ENCODE measurements at places on chromosomes 5 and 9.
A peak's percentile ranks its signal among the peaks of the same experiment; 100 is the strongest.

DNA sequence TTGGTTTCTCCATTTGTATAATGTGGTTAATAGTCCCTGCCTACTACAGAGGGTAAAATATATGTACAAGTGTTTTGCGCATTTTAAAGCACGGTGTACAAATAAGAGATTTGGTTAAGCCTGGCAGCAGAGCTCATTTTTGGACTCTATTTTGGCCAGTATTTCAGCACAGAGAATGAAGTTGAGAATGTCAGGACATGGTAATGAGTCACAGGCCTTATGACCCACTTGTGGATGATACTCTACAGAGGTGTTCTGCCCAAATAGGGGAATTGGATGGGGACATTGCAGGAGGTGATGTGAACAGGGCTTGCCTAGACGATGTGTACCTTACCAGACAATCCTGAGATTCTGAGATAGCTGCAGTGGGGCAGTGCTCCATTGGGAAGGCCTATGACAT lies 50.6 kb downstream of the MELK start:
- no peak for DNase-seq

GRCh38 chr5:4700069-4700468 lies 440.1 kb upstream of the ADAMTS16 start:
- DNase-seq: peak; percentile 61

- DNase-seq: no peak
These were observed 4.3 kb downstream of the LCP2 start for GRCh38 chr5:170293273-170293672.

GRCh38 chr5:164362835-164363234 lies 857.4 kb downstream of the MAT2B start:
- no peak for DNase-seq

DNA sequence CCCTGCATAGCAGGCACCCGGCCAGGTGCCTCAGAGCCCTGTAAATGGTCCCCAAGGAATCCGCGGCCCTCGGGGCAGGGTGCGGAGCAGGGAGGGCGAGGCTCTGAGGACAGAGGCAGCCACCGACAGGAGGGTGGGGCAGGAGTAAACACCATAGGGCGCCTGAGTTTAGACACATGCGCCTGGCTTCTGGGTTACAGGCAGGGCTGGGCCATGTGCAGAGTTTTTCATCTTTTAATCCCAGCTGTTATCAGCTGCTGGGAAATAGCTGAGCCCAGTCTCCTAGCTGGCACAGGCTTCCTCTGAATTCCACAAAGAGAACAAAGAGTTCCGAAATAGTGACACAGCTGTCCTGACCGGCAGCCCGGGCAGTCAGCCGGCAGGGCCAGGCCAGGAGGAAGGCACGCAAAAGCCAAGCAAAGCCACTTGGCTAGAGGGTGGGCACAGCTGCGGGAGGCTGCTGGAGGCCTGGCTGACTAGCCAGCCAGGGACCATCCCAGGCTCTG lies 98.9 kb upstream of the PHYKPL start:
- no peak for DNase-seq

- DNase-seq: peak; percentile 96
These were observed 238.8 kb downstream of the ARHGAP26 start for GRCh38 chr5:143008809-143009521.

GRCh38 chr5:176151281-176151680 lies 86.9 kb upstream of the SIMC1 start:
- peak; percentile 59 for DNase-seq

- no peak for DNase-seq
These were observed 543.9 kb downstream of the TLE1 start for GRCh38 chr9:81145331-81145963.

DNA sequence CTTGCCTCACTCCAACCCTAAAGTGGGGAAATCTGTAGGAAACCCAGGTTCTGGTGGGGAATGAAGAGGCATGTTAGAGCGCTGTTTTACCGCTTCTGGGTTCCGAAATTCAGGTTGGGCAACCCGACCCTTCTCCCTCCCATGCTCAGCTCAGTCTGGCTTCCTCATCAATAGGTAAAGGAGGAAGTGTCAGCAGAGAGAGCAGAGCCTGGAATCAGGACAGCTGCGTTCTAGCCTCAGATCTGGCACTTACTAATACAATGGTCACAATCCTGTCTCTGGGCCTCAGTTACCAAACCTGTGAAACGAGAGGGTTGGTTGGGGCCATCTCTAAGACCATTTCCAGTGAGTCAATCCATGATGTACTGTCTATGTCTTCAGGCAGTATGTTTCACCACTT lies 16.2 kb upstream of the TNIP1 start:
- no peak for DNase-seq

DNA sequence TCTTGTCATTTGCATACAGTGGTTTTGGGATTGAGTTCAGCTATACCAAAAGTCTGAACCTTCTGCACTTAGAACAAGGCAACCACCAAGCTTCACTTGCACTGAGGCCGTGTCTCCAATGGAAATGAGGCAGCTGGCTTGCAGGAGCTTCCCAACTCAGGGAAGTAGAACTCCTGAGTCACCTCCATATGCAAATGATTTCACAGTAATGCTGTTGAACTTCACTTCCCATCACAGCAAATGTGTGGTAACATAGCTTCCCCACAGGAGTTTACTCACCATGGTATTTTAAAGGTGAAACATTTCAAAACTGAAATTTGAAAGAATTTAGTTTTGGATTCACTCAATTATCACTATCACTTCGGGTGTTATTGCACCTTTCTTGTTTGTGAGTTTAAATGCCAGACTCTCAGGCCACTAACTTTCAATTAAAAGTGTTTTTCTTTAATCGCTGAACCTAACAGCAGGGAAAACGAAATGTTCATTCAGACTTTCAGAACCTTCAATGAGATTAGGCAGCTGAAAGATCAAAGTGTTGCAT lies 9.0 kb downstream of the CD274 start:
- DNase-seq: peak; percentile 33

GRCh38 chr5:71977311-71977710 lies 130.0 kb upstream of the MAP1B start:
- DNase-seq: no peak

DNA sequence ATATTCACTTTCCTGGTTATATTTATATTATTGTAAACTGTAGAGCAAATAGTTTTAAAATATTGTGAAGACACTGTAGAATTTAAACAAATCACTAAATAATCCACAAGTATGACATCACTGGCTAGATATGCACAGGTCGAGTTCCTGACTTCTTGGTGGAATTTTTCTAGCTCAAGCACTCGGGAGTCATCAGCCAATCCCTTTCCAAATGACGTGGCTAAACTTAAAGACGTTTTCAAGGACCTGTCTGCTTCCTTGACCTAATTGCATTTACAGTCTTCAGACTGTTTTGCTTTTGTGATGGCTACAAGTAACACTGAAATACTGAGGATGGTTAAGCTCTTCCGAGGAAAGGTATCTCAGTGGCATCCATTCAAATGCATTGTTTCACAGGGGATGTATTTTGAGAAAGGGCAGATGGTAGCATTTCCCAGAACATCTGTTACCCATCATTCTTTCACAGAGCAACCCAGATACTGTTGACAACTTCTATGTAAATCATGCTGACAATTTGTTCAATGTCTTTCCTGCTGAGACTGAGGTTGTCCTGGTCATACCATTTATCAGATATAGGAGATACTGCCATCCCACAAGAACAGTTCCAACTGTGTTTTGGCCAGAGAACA lies 262.8 kb downstream of the CDH10 start:
- no peak for DNase-seq

- DNase-seq: no peak
These were observed at the start of gene ZNF454 for GRCh38 chr5:178940569-178941360. Gene ZNF454 (plus strand): TSS chr5:178941198. CDS start chr5:178942792, 1,594 bp downstream.

DNA sequence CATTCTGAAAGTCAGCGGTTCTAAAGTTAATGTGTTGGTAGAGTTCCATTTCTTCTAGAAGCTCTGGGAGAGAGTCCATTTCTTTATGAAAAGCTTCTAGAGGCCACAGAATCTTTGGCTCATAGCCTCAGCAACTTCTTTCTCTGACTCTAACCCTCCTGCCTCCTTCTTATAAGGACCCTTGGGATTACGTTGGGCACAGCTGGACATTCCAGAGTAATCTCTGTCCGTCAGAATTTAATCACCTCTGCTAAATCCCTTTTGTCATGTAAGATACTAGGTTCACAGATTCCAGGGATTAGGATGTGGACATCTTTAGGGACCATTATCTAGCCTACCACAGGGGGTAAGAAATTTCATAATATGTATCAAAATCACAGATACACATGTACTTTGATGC lies 22.6 kb upstream of the ANKDD1B start:
- DNase-seq: no peak

DNA sequence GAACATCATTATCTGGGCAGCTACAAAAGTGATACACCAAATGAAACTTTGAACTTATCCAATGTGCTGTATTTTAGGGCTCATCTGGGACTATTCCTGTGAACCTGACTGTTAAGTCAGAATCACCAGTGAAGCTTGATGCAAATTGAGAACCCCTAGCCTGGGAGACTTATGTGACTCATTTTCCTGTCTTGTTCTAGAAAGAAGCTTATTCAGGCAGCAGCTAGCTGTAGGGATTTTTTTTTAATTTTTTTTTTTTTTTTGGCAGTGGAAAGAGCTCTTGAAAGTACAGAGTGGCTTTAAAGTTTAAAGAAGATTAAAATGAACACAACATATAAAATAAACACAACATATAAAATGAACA lies 81.1 kb upstream of the TNFAIP8 start:
- DNase-seq: peak; percentile 62

GRCh38 chr5:111223787-111224560 lies at the start of gene CAMK4:
Gene CAMK4 (plus strand): TSS chr5:111224384. CDS start chr5:111224484, 100 bp downstream.
- peak; percentile 66 for DNase-seq

DNA sequence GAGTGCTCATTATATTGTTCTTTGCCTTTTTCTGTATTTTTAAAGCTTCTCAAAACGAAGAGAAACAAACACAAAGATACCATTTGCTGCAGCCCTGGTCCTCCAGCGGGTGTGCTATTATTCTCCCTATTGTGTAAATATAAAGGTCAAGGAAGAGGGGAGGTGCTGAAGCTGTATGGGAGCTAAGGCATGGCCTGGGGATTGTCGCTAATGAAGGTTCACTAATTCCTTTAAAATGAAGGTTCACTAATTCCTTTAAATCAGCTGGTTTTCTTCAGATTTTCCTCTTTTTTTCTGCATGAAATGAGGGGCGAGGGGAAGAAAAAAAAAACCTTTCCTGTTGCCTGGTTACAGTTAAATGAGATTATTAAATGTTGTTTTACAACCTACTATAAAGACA lies 74.5 kb upstream of the MAP1B start:
- no peak for DNase-seq

- DNase-seq: no peak
These were observed 51.1 kb downstream of the CDK5RAP2 start for GRCh38 chr9:120528829-120529228.

- DNase-seq: peak; percentile 91
These were observed 40.2 kb downstream of the SH3RF2 start for GRCh38 chr5:145976431-145977155.

DNA sequence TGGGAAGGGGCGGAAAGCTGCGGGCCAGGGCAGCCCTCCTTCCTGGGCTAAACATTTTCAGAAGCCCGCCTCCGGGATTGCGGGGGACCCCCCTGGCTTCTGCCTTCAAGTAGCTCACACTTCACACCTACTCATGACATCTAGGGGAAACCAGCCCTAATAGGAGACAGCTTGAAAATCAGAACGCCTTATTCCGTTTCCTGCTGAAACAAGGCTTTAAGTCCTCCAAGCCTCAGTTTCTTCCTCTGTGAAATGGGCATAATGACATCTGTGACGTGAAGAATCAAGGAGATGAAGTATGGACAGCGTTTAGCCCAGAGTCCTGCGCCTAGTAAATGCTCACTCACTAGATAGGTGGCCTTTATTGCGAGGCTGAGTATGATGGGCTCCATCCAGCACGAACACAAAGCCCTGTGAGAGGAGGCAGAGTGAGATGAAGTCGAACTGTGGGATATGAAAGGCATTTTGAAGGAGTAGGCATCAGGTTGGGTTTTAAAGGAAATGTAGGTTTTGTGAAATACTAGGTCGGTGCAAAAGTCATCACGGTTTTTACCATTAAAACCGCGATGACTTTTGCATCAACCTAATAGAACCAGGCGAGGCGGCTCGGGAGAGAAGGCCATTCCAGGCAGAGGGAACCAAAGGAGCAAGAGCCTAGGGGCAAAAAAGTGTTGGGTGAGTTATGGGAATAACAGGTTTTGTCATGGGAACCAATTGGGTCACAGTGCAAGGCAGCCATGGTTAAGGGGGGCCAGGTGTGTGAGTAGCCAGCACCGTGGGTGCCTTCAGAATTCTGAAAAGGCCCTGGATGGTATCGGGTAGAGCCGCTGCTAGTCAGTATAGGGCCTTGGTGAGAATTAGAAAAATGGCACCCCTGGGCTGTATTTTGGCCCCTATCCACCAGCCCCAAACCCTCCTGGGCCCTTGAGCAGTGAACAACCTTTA lies 1.0 kb upstream of the TSC1 start:
- DNase-seq: no peak

- DNase-seq: no peak
These were observed 5.9 kb upstream of the CXXC5 start for GRCh38 chr5:139642213-139642612.

DNA sequence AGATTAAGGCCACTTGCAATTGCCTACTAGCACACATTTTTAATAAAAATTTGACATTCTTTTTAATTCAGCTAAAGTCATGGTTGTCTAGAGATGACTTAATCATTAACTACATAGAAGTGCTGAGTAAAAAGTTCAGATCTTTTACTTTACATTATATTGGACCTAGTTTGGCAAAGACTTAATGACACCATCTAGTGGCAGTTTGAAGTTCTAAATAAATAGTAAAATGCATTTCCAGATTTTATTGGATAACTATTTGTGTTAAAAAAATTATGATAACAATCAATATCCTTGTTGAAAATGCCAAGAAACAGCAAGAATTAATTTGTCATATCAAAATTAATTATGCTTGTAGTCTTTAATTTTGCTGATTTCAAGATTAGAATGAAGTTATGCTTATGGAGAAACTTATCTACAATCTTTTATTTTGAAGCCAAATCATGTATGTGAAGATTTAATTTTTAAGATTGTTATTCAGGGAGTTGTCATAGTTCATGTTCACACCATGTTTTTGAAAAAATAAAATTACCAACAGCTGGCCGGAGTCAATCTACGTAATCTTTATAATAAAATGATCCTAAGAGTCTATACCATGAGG lies 69.6 kb upstream of the PJA2 start:
- DNase-seq: peak; percentile 31

GRCh38 chr5:61570767-61571166 lies 238.7 kb downstream of the ZSWIM6 start:
- DNase-seq: no peak

DNA sequence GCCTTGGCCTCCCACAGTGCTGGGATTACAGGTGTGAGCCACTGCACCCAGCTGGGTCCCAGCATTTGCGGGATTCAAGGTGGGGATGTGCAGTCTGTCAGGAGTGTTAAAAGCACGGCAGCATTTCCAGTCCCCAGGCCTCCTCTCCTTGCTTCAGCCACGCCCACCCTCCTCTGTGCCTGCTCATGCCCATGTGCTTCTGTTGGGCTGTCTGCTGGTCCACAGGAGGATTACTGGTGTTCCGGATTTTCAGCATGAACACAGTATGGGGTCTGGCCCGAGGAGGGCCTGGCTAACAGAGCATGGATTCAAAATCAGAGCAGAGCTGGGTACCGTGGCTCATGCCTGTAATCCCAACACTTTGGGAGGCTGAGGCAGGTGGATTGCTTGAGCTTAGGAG lies 5.5 kb downstream of the ARRDC1 start:
- DNase-seq: no peak
